Cortex of kidney (tissue), 1 donor: ENCODE measurements at places on chromosomes 1 and 21.

DNA sequence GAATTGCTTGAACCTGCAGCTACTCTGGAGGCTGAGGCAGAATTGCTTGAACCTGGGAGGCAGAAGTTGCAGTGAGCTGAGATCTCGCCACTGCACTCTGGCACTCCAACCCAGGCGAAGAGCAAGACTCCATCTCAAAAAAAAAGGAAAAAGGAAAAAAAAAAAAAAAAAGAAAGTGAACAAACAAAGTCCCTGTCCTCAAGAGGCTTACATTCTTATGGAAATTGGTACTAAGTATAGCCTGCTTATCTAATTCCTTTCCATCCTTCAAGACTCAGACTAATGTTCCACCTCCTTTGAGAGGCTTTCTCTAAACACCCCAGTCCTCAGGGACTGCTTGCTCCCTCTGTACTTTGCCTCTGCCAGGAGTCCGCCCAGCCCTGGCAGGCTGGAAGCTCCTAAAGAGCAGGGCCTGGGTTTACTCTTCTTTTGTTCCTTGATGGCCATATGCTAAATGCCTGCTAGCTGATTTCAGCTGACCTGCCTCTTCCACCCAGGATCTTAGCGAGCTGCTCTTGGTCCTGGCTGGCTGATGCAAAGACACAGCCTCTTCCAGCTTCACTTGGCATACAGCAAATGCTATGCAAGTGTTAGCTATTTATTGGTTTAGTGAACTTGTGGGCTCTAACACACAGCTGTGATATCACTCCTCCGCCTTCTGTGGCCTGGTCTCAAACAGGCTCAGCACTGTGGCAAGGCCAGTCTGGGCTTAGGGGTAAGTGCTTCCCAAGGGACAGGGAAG, 9.8 kb downstream of the SLC9A1 start:
- no peak for DNase-seq

- no peak for DNase-seq
Observed at GRCh38 chr1:99550198-99550597, 95.7 kb upstream of the PALMD start.

DNA sequence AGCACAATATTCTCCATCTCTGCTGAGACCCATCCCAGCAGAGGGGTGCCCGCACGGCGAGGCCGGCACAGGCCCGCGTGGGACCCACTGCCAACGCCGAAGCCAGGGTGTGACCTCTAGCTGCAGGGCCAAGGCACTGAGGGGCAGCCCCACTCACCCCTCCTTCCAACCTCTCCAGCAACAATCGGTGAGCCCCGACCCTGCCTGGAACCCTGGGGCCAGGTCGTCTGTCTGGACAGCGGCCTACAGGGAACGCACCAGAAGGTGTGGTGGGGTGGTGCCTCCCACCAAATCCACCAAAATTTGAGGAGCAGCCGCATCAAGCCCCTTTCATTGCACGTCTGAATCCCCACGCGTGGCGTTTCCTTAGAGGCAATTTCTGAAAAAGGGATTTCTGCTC, 63.0 kb upstream of the ADARB1 start:
- no peak for DNase-seq

GRCh38 chr1:181458419-181458818, 24.9 kb upstream of the CACNA1E start:
- no peak for DNase-seq

DNA sequence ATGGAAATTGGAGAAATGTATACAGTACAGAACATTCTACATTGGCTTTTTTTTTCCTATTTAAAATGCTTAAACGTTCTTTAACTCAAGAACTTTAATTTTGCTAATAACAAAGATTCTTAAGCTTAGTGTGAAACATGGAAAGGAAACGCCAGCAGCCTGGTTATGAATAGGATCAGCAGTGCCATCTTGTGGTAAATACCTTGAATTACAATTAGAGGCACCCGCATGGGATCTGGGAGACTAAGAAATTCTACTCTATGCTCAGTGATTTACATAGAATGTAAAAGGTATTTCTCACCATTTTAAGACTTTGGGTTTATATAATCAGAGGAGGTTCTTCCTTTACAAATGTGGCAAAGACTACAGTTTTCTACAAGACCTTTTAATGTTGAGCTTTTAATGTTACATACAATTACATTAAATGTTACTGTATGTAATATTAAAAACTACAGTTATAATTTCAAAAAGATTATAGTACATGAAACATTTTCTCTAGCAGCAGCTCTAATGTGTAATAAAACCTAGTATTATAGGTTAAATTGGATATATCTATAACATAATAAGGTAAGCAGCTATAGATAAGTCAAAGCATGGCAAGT, 32.1 kb upstream of the APOBEC4 start:
- DNase-seq = no peak

DNA sequence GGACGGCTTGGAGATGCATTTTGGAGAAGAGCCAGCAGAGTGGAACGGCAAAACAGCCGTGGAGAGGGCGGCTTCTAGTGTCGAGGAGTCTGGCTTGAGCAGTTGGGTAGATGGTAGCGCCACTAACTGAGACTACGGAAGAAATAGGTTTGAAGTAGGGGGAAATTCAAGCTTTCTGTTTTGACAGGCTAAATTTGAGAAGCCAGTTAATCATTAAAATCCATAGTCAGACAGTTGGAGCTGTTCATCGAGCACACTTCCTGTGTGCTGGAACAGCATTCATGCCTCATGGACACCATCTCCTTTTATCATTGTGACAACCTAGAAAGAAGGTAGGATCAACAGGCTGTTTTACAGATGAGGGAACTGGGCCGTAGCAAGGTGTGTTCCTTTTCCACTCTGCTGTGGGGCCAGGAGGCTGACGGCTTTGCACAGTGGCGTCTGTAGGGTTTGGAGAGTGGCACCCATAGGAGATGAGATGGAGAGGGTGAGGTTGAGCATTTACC, 3.4 kb upstream of the PKLR start:
- no peak for DNase-seq

- DNase-seq = no peak
Observed at GRCh38 chr1:24206516-24207394, 19.7 kb upstream of the IFNLR1 start.

DNA sequence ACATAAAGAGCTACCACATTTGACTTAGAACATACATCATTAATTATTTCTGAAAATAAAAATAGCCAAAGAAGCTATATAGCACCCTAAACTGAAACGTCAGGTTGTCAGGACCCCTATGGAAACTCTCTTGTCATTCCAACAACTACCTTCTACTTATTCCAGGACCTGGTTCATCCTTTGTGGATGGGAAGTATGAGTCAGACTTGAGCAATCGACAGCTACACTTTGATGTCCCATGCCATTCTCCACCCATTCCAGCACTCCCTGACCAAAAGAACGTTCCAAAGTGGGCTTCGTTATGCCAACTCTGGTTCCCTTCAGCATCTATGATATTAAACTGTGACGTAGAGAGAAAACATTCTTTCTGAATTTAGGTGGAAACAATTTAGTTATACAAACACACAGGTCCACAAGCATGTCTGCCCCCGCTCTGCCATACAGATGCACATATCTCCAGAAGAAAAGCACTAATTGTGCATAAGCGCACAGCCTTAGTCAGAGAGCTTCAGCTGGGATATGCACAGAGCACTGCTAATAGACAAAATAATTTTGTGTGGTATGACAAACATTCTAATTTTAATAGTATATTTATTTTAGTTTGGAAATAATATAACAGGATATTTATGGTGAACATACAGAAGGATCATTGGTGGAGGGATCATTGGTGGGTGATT, 723.1 kb upstream of the B3GALT2 start:
- no peak for DNase-seq

- DNase-seq = no peak
Observed at GRCh38 chr1:206657751-206658150, 22.4 kb downstream of the DYRK3 start.

- DNase-seq = no peak
Observed at GRCh38 chr1:246221485-246222255, 285.4 kb downstream of the SMYD3 start.

DNA sequence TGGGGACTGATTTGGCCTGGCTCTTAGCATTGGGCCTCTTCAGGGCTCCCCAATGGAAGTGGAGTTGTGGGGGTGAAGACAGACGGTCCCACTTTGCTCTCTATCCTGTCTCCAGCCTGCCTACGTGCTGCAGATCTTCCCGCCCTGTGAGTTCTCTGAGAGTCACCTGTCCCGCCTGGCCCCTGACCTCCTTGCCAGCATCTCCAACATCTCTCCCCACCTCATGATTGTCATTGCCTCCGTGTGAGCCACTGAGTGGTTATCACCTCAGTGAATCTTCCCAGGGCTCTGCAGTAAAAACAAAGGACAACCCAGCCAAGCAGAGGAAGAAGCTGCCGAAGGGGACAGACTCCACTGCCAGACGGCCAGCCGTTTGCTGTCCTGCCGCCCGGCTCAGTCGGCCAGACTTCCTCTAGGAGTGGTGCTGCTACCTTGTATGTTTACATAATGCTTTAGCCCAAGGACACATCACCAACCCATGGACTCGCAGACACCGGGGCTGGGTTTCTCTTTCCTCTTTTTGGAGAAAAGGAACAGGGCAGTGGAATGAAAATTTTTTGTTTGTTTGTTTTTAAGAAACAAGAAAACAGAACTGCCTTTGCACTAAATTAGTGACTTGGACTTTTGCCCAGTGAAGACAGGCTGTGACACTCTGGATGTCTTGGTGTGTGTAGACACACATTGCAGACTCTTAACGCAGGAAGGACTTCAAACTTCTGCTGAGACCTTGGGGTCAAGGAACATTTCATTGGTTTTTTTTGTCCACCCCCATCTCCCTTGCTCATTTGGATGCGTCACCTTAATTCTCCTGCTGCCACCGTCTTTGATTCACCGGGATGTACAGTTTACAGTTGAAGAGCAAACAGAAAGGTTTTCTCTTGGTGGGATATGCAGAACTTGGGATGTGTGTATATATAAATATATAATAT, 36.5 kb downstream of the ZBTB17 start:
- DNase-seq = no peak

- DNase-seq = no peak
Observed at GRCh38 chr1:55869065-55869464, 653.9 kb upstream of the USP24 start.

GRCh38 chr1:14689996-14690615, 91.6 kb downstream of the KAZN start:
- DNase-seq = no peak

DNA sequence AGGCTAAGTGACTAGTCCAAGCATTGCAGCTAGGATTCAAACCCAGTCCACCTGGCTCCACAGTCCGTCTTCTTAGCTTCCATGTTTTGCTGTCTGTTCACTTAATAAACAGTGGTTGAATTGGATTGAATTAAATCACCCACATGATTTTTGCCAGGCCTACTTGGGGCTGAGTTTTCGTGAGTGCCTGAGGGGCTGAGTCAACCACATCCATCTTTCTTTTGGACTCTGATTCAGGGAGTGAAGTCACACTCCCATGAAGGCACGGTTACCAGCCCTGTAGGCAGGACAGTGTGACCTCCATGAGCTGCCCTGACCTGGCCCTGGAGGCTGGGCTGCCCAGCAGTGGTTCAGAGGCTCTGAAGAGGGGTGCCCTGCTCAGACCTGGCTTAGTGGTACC, 123.7 kb downstream of the ACTL8 start:
- no peak for DNase-seq

DNA sequence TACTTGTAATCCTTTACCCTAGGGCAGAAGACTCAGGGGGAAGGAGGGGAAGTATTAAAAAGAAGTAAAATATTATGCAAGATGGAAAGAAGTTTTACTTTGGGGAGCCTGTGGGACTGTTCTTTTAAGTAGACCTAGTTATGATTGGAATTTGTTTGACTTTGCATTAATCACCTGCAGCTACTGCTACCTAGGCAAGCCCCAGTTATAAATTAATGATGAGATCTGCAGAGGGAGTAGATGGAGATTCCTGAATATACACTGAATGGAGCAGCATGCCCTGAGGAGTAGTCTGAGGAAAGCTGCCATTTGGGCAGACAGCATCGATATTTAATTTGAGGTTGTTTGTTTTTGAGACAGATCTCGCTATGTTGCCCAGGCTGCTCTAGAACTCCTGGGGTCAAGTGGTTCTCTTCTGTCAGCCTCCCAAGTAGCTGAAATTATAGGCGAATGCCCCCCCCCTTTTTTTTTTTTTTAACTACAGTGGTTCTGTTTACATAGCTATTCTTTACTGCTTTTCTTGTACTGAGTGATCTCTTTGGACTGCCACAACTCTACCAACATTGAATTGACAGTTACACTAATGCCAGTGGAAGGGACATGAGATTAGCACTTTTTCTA, 81.4 kb upstream of the SERTAD4 start:
- DNase-seq = no peak

GRCh38 chr1:204258213-204259115, 44.7 kb upstream of the GOLT1A start:
- no peak for DNase-seq

DNA sequence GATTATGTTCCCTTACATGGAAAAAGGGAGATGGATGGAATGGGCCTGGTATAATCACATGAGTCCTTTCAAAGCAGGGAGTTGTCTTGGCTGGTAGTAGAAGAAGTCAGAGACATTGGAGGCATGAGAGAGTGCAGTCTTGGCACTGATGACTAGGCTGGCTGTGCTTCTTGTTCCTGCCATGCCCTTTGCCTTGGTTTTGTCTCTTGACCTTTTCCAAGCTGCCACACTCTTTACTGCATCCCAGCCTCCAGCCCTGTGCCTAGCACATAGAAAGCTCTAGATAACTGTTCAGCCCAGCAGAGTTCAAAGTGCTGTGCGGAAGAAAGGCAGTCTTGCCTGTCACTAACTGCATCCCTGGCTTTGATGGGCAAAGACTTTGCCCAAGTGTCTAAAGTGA, 412.6 kb downstream of the PRDM2 start:
- no peak for DNase-seq

DNA sequence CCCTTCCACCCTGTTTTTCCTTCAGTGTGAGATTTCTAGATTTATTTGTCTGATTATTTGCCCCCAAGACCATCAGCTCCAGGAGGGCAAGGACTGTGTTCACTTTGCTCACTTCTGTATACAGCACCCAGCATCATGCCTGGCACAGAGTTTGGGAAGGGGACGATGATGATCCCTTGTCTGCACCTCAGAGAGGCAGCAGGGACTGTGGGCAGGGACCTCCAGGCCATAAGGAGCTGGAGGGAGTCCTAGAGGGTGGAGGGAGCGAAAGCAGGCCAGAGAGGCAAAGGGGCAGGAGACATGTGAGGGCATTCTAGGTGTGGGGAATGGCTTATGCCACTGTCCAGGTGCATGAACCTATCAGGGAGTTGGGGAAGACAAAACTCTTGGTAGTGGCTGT, 32.8 kb downstream of the H3-3A start:
- no peak for DNase-seq

DNA sequence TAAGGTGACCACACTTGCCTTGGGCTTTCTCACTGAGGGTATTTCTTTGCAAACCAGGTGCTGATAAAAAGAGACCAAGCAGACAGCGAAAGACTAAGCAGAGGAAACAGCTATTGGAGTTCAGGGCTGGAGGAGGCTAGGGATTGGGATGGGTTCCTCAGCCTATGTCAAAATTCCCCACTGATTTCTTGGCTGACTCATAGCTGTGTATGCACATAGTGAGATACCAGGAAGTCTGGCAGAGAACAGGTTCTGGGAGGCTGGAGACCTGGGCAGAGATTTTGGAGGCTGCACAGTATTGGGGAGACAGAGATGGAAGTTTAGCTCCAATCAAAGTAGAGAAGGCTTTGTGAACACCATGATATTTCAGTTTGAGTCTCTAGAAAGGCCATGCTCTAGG, 25.3 kb downstream of the YARS1 start:
- no peak for DNase-seq
